ENCODE measurements at places on chromosomes 1 and 21. TPM values are rescaled to one million over a fixed set of nuclear protein-coding genes. Genes with fewer than 3 reads are reported as not detected.

DNA sequence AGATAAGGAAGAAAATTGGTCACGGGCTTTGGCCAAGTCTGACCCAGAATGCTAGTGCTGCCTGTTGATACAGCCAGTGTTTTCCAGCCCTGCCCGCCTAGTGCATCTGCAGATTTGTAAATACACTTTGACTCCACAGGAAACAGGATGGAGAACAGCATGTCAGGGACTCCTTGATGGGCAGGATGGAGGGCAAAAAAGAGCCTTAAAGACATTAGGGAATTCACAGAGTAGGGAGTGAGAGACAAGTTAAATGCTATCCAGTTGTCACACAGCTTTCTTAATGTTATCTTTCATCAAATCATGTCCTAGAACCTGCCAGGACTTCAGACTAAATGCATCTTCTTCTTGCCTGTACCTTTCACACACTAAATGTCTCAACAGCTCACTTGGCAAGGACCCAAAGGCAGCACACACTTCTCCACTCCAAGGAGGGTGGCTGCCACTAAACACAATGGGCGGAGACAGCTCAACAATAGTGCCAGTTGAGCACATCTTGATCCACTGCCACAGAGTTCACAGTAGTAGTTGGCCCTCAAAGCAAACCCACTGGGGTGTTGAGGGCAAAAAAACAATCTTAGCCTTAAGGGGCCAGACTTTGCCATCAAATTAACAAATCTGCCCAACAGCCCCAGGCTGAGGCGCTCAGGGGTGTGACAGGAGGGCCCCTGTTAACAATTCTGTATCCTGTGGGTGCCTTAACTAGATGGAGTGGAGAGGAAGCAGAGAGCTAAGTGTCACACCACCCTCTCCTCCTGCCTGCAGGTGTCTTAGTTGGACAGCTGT is 2.7 kb downstream of the HIVEP3 start:
- H3K27me3 ChIP-seq = no peaks in the 10 kb centered on the region
- H3K4me3 ChIP-seq = peak overlapping the region; percentile 98
- H3K4me1 ChIP-seq = peaks cover 82% of the 10 kb centered on the region
- peak; percentile 63 for DNase-seq
- H3K36me3 ChIP-seq = peaks cover 9% of the 10 kb centered on the region

DNA sequence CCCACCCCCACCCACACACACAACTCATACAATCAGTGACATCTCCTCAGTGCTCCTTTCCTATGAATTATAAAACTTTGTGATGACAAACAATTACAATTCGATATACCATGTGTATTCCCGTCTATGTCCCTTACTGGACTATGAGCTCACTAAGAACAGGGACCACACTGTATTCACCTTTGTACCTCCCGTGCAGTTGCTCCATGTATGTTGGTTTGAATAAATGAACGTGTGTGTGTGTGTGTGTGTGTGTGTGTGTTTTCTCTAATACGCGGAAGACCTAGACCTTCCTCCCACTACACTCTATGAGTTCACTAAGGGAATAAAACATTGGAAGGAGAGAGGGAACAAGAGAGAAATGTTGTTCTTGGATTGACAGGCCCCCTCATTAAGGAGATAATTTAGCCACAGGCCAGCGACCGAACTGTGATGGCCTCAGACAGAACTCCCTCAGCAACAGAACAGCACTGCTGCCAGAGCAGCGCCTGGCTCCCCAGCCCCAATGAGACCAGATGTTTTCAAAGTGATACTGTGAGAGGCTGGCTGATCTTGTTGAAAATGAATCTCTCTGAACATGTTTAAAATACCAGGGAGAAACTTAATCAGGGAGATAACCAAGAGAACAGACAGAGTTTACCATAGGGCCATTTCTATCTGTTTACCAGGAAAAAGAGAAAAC is 21.7 kb downstream of the BCAR3 start:
- peaks cover 11% of the 10 kb centered on the region for H3K4me1 ChIP-seq
- no peaks in the 10 kb centered on the region for H3K36me3 ChIP-seq
- DNase-seq = no peak

The ERG gene
- not detected for total RNA-seq

The LCE3D gene
- total RNA-seq = not detected

GRCh38 chr1:219128957-219129356 is 44.7 kb upstream of the LYPLAL1 start:
- H3K27me3 ChIP-seq = peaks cover 2% of the 10 kb centered on the region
- no peaks in the 10 kb centered on the region for H3K4me1 ChIP-seq
- H3K4me3 ChIP-seq = no peak overlapping the region
- H3K27ac ChIP-seq = no peak overlapping the region
- no peak for DNase-seq

The TSTD1 gene
- 62.8 TPM for total RNA-seq

The CFHR2 gene
- total RNA-seq = not detected

The STK40 gene
- 73.2 TPM for total RNA-seq

DNA sequence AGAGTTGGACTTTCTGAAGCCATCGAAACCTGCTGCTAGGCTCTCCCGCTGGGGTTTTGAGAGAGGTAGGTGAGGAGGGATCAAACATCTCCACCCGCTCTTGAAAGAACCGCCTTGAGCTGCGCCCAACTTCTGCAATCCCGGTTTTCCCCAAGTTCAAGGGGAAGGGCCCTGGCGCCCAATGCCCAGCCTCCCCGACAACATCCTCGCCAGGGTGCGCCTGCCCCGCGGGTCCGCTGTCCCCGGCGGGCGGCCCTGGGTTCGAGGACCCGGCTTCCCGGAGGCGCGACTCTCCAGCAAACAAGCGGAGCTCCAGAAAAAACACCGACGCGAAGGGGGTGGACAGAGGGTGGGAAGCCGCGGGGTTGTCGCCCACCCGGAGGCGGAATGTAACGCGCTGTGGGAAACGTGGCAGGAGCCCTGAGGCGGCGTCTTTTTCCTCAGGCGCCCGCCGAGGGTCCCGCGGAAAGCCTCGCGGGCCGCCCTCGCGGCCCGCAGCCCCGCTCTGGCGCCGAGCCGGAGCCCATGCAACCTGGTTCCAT is 607 bp downstream of the BTG3 start:
- peak; percentile 53 for DNase-seq
- H3K27ac ChIP-seq = peak overlapping the region; percentile 96
- H3K4me1 ChIP-seq = peaks cover 59% of the 10 kb centered on the region
- H3K4me3 ChIP-seq = peak overlapping the region; percentile 90

The ATG4C gene
- 12.6 TPM for total RNA-seq

The OR2T33 gene
- total RNA-seq = not detected

DNA sequence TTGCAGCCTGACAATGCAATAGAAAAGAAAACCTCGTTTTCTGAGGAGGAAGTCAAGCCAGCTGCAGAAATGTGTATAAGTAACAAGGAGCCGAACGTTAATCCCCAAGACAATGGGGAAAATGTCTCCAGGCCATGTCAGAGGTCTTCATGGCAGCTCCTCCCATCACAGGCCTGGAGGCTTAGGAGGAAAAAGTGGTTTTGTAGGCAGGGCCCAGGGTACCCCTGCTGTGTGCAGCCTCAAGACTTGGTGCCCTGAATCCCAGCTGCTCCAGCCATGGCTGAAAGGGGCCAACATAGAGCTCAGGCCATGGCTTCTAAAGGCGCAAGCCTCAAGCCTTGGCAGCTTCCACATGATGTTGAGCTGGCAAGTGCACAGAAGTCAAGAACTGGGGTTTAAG is 78.0 kb upstream of the HOOK1 start:
- H3K36me3 ChIP-seq = peaks cover 7% of the 10 kb centered on the region
- peaks cover 5% of the 10 kb centered on the region for H3K4me1 ChIP-seq
- no peak for DNase-seq
- H3K4me3 ChIP-seq = no peak overlapping the region
- H3K27me3 ChIP-seq = no peaks in the 10 kb centered on the region
- H3K27ac ChIP-seq = no peak overlapping the region

The CHI3L2 gene
- total RNA-seq = 13.0 TPM

The CHD5 gene
- 0.47 TPM for total RNA-seq

DNA sequence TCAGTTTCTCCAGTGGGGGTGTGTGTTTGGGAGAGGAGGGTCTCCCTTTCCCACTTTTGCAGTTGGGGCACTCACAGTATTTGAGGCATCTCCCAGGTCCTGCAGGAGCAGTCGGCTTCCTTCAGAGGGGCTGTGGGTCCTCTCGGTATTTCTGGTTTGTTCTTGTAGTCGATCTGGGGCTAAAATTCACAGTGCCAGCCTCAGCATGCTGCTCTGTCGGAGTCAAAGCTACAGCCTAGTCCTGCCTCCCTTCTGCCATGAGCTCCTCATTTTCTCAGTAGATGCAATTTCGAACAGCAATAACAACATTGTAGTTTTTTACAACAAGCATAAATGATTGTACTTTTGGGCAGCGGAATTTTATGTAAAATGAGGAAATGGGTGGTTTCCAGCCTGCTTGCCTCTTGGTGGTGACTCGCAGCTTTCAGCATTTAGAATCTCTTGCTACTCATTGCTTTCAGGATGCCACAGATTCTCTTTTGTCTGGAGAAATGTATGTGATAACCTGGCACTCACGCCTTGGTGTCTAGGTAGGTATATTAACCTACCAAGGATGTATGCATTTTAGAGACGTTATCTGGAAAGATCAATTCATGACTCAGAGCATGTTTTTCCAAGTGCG is 82.4 kb upstream of the C21orf91 start:
- peaks cover 15% of the 10 kb centered on the region for H3K4me1 ChIP-seq
- no peak overlapping the region for H3K4me3 ChIP-seq
- DNase-seq = no peak
- H3K27me3 ChIP-seq = no peaks in the 10 kb centered on the region
- peaks cover 23% of the 10 kb centered on the region for H3K36me3 ChIP-seq

- no peak for DNase-seq
- no peak overlapping the region for H3K4me3 ChIP-seq
- H3K27ac ChIP-seq = no peak overlapping the region
These were observed 149.5 kb upstream of the B3GALT2 start for GRCh38 chr1:193335806-193336428.

The U2AF1 gene
- 18.8 TPM for total RNA-seq

The ECM1 gene
- total RNA-seq = 1.0 TPM

DNA sequence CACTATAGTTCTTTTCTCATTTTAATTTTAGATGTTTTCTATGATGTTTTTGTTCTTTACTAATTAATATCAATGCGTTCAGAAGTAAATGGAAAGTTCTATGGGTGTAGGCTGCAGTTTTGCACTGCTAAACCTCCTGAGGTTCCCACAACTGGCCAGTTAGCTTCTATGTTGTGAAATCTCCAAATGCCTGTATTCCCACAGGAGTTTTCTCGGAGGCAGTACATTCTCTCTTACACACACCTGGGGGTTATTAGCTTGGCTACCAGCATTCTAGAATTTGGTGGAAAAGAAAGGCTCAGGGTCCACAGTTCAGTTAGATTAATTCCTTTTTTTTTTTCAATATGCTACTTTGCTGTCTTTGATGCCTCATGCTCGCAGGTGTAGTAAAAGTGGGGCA is 216.9 kb upstream of the NRIP1 start:
- H3K4me1 ChIP-seq = no peaks in the 10 kb centered on the region
- H3K27ac ChIP-seq = no peak overlapping the region
- no peak overlapping the region for H3K4me3 ChIP-seq
- no peaks in the 10 kb centered on the region for H3K27me3 ChIP-seq

DNA sequence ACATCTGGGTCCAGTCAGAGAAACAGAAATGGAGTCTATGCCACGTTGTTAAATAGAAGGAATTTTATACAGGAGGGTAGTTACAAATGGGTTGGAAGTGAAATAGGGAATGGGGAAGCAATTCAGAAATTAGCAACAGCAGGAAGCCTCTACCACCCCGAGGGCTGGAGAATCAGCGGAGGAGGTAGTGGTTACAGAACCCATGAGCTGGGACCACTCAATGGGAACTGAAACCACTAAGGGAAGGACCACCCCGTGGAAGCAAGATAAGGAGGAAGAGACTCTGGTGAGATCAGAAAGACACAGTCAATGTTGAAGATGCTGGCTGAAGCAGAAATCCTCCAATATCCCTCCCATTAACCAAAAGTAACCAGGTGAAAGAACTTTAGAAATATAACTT is 15.5 kb upstream of the MAST2 start:
- no peak for DNase-seq
- H3K36me3 ChIP-seq = peaks cover 3% of the 10 kb centered on the region
- H3K4me3 ChIP-seq = no peak overlapping the region
- H3K4me1 ChIP-seq = peaks cover 14% of the 10 kb centered on the region
- peaks cover 35% of the 10 kb centered on the region for H3K27me3 ChIP-seq
- no peak overlapping the region for H3K27ac ChIP-seq

The TNFRSF4 gene
- total RNA-seq = 72.4 TPM

The TMEM52 gene
- not detected for total RNA-seq

The REN gene
- not detected for total RNA-seq

The LINGO4 gene
- 0.15 TPM for total RNA-seq

DNA sequence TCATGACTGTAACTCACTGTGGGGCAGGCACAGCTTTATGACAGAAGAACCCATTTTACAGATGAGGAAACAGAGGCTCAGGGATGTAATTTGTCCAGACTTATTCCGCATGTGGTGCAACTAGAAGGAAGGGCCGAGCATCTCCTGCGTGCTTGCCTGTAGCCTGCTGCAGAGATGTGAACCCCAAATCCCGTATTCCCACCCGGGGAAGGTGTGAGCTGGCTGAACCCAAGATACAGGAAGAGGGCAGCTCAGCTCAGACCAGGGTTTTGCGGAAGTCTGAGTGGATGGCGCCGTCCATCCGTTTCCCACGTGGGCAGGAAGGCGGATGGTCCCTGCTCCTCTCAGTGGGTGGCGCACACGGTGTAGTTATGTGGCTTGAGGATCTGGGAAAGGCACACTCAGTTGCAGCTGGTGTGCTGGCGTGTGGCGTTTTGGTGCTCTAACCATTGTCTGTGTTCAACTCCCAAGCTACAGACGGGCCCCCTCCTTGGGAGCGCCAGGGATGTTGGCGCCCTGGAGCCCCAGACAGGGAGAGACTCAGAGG is 1.2 kb downstream of the CROCC start:
- H3K27me3 ChIP-seq = no peaks in the 10 kb centered on the region
- no peak overlapping the region for H3K4me3 ChIP-seq
- no peaks in the 10 kb centered on the region for H3K36me3 ChIP-seq

The KRTAP19-3 gene
- total RNA-seq = not detected

The ZNF648 gene
- not detected for total RNA-seq

Data from activated CD8-positive, alpha-beta memory T cell treated with anti-CD3 and anti-CD28 coated beads, Interleukin-2, amount 10 ng/mL, durations not matched to agents 7 days and 5 days (primary cell).